ENCODE measurements at places on chromosomes 5 and 9.
A peak's percentile ranks its signal among the peaks of the same experiment; 100 is the strongest.

DNA sequence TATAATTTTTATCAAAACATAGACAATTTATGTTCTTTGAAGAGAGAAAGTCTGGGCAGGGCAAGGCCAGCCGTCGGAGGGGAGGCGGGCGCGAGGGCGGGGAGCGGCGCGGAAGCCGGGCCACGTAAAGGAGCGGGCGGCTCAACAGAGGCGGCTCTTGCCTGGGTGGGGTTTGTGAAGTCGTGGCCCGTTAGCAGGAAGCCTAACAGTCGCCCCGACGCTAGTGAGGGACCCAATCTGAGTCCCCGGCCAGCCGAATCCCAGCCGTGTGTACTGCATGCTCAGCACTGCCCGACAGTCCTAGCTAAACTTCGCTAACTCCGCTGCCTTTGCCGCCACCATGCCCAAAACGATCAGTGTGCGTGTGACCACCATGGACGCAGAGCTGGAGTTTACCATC, 1129.2 kb downstream of the CDH9 start:
- no peak for DNase-seq

GRCh38 chr9:21141427-21141882, at the start of gene IFNW1:
IFNW1 (minus strand) TSS chr9:21141832; CDS start chr9:21141570, 262 bp downstream.
- DNase-seq, result no peak

GRCh38 chr5:151630088-151630487, 39.0 kb upstream of the FAT2 start:
- DNase-seq, result no peak

DNA sequence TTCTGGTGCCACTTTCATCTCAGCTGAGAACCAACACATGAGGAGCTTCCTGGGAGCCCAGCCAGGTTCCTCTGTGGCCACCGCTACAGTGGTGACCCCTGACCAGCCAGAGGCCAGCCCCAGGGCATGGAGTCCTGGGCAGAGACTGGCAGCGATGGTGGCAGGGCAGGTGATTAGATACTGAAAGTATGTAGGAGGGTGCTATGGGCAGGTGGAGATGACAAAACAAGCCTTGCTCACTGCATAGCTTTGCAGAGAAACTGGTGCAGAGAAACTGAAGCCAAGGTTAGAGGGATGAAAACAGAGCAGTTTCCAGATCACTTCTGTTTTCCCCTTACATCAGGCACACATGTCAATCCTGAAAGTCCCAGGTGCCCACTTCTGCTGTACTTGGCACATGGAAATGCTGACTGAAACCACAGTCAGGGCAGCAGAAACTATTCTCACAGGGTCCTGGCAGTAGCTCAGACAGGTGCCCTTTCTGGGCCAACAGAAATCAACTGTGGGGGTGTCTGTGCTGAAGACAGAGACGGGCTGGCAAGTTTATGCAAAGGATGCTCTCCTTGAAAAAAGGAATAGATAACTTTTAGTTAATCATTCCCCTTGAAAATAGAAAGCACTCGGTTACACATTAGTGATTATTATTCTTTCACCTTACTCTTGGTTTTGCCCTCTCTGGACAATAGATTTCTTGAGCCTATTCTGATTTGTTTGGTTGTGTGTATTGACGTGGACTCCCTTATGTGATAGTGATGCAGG, 90.3 kb downstream of the ANKRD55 start:
- DNase-seq, result no peak

- no peak for DNase-seq
Observed at GRCh38 chr5:37721447-37721871, 118.4 kb downstream of the GDNF start.

DNA sequence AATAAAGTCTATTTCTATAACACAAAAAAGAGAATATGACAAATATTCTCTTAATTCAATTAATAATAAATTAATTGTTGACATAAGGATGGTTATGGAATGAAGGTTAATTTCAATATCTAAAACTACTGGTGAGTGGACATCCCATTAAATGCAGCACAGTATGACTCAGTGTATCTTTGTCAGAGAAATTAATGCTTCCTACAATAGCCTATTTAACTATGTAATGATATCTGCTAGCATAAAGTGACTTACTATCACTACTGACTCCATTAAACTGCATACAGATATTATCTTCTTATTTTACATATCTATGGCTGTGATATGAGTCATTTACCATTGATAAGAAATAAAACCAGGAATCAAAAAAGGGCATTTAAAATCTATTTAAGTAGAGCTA, 298.7 kb downstream of the CDH12 start:
- DNase-seq, result no peak

DNA sequence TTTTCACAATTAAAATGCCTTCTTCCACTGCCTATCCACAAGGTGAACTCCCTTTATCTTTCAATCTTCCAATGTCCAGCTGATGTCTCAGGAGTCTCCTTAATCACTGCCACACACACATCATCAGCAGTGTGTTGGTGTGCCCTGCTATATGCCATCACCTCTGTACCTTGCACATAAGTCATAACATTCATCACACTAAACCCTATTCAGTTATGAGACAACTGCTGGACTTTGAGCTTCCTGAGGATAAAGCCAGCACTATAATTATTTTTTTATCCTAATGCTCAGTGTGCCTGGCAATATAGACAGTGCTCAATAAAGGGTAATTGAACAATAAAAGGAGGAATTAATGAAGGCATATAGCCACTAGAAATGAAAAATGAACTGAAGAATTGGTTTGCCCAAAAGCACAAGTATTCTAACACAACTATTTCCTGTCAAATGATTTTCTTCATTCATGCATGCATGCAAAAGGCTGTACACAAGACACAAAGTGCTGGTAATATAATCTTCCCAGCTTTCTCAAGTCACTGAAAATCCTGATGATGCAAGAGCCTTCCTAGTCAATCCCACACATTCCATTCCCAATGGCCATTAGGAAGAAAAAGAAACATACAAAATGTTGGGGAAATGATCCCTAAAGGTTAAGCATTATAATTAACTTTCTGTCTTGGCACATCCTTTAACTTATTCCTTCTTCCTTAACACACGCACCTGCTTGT, 32.4 kb downstream of the LPAR1 start:
- DNase-seq, result no peak

DNA sequence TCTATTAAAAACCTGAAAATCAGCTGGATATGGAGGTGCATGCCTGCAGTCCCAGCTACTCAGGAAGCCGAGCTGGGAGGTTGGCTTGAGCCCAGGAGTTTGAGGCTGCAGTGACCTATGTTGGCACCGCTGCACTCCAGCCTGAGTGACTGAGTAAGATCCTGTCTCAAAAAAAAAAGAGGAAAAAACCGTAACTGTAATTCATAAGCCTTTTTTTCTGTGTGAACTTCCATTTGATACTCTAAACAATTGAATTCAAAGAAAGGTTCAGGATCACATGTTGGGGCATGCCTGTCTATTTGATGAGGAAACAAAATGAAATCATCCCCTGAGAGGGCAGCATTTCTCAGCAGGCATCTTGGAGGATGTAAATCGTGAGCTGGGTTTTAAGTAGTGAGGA, 38.8 kb downstream of the ITGA2 start:
- DNase-seq, result no peak

- no peak for DNase-seq
Observed at GRCh38 chr9:112175796-112176315, 759 bp upstream of the SUSD1 start.

DNA sequence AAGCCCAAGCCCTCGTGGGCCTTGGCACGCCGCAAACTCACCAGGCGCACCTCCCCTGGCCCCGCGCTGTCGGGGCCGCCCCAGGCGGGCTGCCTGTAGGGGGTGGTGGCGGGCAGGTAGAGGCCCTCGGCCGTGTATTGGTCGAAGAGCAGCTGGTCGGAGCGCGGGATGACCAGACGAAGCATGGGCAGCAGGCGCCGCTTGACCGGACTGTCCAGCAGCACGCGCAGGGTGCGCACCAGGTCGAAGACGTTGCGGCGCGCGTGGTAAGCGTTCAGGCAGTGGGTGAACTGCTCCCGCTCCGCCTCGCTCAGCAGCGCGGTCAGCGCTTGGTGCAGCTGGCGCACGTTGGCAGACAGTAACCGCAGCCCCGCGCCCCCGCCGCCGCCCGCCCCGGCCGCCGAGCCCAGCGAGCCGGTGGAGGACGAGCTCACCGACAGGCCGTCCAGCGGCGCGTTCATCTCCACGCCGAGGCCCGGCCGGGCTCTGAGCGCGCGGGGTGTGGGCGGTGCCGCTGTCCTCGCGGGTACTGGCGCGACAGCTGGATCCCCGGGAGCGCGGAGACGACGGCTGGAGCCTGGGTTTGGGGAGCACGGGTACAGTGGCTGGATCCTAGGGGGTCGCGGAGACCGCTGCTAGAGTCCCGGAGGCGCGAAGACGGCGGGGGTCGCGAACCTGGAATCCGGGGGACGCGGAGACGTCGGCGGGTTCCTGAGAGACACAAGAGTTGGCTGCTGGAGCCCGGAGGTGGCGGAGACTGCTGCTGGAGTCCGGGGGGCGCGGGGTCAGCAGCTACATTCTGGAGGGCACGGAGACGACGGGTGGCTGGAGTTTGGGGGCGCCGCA, 709 bp downstream of the WHRN start:
- no peak for DNase-seq

DNA sequence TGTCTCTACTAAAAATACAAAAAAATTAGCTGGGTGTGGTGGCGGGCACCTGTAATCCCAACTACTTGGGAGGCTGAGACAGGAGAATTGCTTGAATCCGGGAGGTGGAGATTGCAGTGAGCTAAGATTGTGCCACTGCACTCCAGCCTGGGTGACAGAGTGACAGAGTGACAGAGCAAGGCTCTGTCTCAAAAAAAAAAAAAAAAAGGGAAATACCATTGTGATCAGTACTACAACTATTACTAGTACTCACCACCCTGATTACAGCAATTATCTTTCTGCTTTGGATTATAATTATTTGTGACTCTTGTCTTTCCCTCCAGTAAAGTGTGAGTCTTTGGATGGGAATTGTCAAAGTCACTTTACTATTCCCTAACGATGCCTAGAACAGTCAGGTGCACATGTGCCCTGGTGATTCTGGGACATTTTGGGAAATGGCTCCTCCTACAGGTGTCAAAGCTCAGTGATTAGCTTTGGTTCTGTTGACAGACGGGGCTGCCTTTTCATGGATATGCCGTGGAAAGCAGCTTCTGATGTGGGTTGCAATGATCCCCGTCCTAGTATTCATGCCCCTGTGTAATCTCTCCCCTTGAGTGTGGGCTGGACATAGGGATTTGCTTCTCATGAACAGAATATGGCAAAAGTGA, 31.8 kb upstream of the FRRS1L start:
- DNase-seq, result peak; percentile 54

- no peak for DNase-seq
Observed at GRCh38 chr5:96232602-96233001, 200.4 kb downstream of the PCSK1 start.

DNA sequence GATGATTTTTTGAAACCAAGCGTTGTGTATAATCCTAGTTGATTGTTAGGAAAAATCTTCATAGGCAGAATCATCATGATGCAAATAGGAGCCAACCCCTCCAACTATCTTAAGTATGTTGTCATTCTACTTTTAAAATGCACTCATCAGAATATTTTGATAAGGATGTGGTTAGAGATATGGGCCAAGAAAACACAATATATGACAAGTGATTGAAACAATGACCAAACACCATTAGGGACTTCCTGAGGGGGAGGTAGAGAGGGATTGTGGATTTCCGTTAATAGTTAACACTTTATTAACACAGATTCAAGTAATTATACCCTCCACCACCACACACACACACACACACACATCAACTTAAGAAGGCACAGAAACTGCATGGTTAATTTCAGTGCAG, 143.3 kb downstream of the ARSB start:
- peak; percentile 9 for DNase-seq

DNA sequence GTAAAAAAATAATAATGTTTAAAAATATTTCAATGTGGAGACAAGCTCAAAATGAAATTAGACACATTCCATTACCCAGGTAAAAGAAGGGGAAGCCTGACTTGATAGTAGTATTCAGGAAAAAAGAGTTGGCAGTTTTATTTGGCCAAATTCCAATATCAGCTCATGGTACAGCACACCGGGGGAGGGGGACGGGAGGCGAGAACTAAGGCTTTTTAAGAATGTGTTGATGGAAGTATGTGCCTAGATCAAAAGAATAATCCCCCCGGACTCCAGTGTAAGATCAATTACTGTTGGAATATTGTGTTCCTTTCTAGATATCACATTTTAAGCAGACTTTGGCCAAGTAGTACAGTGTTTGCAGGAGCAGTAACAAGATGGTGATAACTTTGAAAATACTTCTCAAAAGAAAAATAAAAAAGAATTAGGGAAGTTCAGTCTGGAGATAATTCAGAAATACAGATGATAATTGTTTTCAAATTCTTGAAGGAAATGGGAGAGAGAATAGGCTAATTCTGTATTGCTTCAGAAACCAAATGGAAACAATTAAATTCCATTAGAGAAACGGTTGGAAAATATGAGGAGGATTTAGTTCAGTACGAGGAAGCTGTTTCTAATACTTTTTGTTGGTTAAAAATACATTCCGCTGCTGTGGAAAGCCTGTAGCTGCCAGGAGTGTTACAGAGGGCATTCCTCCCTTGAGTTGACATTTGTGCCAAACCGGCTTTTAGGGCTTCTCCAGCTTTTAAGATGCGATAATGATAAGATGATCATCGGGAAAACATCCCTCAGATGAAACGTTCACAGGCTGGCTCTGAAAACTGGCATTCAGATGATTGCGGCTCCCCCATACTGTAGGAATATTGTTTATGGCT, 98.1 kb upstream of the ERBIN start:
- DNase-seq, result no peak

GRCh38 chr5:121819682-121820261, 31.9 kb upstream of the FTMT start:
- DNase-seq, result no peak

GRCh38 chr5:91162534-91163381, 220.4 kb downstream of the ARRDC3 start:
- DNase-seq, result peak; percentile 68

- no peak for DNase-seq
Observed at GRCh38 chr9:137757613-137758029, 120.0 kb upstream of the CACNA1B start.

- no peak for DNase-seq
Observed at GRCh38 chr9:24297931-24298330, 247.8 kb downstream of the IZUMO3 start.

Measured in hematopoietic multipotent progenitor cell treated with erythropoietin and hydrocortisone succinate and interleukin-3 and kit ligand, for 6 days (in vitro differentiated cells).